BJ (cell line): ENCODE measurements at places on chromosomes 2 and 18.

DNA sequence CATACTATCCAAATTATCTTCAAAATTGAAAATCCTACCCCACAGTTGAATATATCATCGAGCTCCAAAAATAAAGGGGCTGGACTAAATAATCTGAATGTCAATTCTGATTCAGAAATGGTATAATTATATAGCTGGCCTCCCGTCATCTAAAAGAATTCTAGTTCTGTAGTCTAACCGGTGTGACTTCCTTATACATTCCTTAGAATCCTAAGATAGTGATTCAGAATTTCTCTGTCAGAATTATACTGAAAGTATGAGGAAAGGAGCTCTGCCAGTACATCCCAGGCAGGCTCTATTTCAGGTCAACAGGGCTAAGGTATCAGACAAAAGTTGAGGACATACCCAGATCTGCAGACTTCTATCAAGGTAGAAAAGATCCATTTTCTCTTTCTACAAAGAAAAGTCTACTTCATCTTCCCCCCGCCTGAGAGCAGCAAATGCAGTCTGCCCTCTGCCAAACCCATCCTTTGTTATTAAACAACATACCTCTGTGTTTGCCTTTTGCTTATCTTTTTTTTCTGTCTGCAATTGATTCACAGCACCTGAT lies 128.5 kb downstream of the METTL4 start:
- no peak for DNase-seq

- DNase-seq = no peak
Observed at GRCh38 chr2:223267160-223267951, 215.4 kb downstream of the KCNE4 start.

DNA sequence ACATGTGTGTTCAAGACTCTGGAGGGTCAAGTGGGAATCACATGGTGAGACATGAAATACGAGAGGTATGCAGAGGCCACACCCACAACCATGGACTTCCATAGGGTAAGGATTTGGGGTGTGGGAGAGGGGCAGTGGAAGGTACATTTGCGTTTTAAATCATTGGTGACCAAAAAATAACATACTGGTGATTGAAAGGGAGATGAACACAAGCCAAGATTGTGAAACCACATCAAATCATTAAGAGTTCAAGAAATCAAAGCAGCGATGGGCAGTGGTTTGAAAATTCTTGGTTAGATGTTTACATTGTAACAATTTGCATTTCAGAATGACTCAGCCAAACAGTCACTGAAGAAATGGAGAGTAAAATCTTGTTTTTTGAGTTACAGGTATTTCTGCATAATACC lies 1.9 kb upstream of the CABYR start:
- DNase-seq = no peak

DNA sequence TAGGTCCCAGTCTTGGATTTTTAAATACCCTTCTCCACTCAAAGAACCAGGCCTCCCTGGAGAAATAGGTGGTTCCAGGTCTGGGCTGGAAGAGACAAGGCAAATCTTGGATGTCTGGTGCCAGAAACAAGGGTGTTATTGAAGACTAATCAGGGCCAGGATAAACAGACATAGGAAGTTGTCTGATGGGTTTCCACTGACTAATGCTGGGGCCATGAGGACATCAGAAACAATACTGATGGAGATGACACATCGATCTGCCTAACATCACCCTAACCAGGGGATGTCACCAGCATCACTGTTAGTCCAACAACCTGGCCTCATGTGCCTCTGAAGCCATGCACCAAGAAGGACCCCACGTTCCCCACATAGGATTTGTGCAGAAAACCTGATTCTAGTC lies 42.5 kb upstream of the GLI2 start:
- no peak for DNase-seq

- no peak for DNase-seq
Observed at GRCh38 chr2:20538308-20539132, 91.6 kb downstream of the RHOB start.
